Hippocampal formation (tissue), 2 donors: ENCODE measurements at places on chromosomes 2 and 18.

GRCh38 chr18:68233018-68233417 is 481.9 kb downstream of the TMX3 start:
- no peak for DNase-seq

DNA sequence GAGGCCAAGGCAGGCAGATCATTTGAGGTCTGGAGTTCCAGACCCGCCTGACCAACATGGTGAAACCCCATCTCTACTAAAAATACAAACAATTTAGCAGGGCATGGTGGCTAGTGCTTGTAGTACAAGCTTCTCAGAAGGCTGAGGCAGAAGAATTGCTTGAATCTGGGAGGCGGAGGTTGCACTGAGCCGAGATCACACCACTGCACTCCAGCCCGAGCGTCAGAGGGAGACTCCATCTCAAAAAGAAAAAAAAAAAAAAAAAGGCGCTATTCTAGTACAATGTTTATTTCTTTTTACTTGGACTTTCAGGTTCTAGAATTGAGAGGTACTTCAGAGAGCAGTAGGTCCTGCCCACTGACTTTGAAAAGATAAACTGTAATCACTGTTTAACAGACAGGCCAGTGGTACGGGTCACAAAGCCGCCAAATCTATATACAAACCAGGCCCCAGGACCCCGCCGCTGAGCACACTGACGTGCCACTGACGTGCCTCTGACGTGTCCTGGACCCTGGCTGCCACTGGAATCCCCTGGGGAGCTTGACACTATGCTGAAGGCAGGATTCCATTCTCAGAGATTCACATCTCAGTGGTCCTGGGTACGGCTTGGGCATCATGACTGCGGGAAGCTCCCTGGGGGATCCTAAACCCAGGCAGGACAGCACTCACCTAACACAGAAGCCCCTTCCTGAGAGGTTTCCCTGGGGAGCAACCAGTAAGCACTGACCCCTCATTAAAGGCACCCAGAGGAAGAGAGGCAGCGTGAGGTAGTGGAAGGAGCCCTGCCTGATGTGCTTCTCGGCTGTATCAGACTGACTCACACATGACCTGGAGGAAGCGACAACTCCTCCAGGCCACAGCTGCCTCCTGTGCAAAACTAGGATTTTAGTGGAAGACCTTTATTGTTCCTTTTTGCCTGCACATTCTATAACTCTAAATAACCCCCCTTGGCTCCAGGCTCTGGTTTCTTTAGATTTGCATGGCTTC is 197.8 kb upstream of the MEIS1 start:
- no peak for DNase-seq

DNA sequence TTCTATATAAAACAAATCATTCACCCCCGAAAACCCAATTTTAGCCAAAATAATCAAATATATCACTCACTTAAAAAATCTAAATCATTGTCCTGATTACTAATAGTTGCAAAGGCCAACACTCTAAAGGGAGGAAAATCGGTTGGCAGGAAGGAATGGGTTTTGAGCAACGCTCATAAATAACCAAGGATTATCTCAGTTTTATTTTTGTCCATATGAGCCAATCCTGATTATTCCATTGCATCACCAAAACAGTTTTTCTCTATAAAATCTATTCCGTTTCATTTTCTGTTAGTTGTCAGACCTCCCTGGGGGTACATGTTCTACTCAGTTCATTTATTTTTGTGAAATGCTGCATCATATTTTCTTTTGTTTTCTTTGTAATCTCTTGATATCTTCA is 174.1 kb downstream of the LRATD1 start:
- DNase-seq = no peak

- DNase-seq = no peak
Measured at GRCh38 chr2:85534099-85534498, 4.9 kb upstream of the MAT2A start.

GRCh38 chr2:163553601-163554000 is 182.2 kb downstream of the FIGN start:
- no peak for DNase-seq

- DNase-seq = no peak
Measured at GRCh38 chr2:95143838-95144237, 15.8 kb downstream of the ZNF514 start.

- DNase-seq = no peak
Measured at GRCh38 chr2:162092658-162093556, 18.9 kb upstream of the DPP4 start.

GRCh38 chr2:113089916-113090315 is 22.1 kb downstream of the IL1F10 start:
- no peak for DNase-seq

GRCh38 chr2:110713513-110714362 is 18.6 kb upstream of the ACOXL start:
- DNase-seq = no peak

- DNase-seq = no peak
Measured at GRCh38 chr2:222693837-222694236, 22.4 kb downstream of the MOGAT1 start.

GRCh38 chr2:172038604-172039003 is 38.9 kb downstream of the METAP1D start:
- DNase-seq = no peak

DNA sequence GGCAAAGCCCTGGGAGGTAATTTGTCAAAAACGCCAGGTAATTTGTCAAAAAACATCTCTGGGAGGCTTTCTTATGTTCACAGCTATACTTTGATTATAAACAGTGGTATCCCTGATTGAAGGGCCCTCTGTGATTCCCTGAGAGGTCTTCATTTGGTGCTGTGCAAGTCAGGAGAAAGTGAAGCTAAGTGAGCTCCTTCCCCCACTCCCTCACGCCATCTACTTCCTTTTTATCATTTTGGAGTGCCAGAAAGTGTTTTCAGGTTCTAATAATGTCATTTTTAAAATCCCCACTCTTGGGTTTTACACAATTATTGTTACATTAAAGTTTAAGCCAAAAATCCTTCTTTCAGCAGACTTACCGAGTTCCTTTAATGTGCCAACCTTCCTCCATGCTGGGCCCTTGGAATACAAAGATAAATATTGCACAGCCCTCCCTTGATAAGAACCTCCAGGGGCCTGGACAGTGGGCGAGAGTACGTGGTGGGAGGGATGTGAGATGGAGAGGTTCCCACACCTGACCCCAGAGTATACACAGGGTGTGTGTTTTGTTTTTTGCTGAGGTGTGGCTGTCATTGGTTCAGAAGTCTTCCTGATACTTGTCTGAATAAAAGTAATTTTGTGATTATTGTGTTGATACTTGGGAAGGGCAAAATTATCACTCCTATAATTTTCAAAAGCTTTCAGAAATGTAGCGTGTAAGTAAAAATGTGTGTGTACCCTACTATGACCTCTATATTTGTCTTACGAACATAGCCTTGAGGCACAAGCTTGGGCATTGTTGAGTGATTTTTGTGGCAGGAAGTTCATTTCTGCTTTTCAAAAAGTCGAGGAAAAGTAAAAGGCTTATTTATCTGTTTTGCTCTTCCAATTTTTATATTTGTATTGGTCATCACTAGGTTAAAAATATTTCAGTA is 8.2 kb downstream of the MAPRE2 start:
- DNase-seq = no peak

- DNase-seq = no peak
Measured at GRCh38 chr2:146651361-146651760, 1193.5 kb upstream of the ACVR2A start.

GRCh38 chr2:108922141-108922915 is 66.7 kb downstream of the EDAR start:
- no peak for DNase-seq

GRCh38 chr2:238294393-238295143 is 6.2 kb upstream of the PER2 start:
- no peak for DNase-seq

GRCh38 chr2:30249354-30249753 is 18.0 kb downstream of the LBH start:
- no peak for DNase-seq

DNA sequence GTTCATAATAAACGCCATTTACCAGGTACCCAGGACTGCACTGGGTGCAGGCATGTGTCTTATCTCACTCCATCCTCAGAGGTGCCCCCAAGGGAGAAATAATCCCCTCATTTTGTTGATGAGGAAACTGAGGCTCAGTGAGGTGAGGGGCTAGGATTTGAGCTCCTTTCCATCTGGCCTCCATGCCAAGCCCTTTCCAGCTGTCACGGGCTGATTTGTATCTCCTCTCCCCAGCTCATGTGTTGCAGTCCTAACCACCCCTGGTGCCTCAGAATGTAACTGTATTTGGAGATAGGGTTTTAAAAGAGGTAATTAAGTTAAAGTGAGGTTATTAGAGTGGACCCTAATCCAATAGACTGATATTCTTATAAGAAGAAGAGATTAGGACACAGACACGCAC is 137.3 kb downstream of the MYCN start:
- DNase-seq = no peak

DNA sequence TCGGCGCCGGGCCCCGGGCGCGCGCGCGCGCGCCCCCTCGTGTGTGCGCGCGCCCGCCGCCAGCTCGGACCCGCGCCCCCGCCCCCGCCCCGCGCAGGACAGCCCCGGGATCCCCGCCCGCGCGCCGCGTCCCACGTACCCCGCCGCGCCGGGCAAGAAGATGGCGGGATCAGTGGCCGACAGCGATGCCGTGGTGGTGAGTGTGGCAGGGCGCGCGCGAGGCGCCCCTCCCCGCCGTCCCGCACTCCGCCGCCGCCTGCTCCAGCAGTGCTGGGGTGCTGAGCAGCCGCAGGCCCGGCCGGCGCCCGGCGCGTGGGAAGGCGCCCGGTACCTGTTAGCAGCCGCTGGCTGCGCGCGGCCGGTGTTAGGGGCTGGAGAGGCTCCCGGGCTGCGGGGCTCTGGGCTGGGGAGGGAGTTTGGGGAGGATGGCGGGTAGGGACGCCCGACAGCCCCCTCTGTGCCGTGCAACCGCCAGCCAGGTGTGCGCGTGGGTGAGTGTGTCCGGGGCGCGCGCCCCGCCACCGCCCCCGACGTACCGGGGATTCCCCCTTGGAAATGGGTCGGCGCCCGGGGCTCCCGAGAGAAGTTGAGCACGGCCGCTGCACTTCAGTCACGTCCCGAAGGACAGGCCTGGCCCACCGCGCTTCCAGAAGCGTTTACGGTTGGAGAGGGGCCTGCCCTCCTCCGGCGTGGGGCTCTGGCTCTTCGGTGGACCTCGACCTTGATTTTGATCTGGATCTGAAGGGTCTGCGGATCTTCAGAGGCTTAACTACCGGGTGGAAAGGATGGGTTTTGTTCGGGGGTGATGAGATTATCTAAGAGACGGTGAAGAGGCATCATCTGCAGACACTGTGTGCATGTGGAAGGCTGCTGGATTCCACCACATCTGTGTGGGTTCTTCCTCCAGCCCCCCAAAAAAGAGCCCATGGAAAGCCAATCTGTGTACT is 697 bp downstream of the LGALSL start:
- peak; percentile 70 for DNase-seq

DNA sequence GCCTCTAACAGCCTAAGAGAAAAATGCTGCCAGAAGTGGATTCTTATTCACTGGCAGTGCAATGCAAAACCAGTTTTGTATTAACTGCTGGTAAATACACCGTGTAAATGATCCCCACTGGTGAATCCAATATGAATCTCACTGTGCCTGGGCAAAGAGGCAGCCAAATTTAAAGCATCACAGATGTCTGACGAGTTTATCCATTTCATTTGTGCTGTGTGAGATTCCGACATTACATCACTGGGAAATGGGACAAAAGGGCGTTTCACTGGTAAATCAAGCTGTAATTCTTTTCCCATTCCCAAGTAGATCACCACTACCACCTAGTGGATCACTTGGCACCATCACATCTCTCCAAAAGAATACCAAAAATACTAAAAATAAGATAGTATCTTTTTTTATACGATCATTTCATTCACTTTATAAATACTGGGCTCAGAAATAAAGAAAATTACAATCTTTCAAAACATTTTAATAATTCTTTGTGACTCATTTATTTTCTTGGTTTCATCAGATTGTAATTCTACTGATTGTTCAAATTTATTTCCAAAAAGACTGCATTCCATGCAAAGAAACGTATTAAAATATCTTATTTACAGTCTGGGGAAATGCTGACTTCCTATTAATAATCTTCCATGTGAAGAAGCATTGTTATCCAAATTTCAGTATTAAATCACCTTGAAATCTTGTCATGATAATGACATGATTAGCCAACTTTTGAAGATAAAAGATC is 125.6 kb downstream of the GRB14 start:
- DNase-seq = peak; percentile 41

GRCh38 chr18:79684283-79684631 is 4.7 kb downstream of the CTDP1 start:
- no peak for DNase-seq

DNA sequence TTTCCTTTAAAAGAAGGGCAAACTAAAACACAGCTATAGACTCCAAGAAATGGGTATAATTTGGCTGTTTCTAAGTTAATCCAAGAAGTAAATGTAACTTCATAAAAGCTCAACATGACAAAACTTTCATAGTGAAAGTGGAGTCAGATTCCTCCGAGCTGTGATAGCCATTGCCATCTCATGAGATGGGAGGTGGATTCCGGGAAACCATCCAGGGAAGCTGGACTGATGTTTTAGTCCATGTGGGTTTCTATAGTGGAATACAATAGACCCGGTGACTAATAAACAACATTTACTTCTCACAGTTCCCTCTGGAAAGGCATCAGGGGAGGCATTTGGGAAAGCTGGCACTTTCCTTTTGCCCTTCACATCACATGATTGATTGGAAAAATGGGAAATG is 10.0 kb upstream of the LAPTM4A start:
- no peak for DNase-seq

DNA sequence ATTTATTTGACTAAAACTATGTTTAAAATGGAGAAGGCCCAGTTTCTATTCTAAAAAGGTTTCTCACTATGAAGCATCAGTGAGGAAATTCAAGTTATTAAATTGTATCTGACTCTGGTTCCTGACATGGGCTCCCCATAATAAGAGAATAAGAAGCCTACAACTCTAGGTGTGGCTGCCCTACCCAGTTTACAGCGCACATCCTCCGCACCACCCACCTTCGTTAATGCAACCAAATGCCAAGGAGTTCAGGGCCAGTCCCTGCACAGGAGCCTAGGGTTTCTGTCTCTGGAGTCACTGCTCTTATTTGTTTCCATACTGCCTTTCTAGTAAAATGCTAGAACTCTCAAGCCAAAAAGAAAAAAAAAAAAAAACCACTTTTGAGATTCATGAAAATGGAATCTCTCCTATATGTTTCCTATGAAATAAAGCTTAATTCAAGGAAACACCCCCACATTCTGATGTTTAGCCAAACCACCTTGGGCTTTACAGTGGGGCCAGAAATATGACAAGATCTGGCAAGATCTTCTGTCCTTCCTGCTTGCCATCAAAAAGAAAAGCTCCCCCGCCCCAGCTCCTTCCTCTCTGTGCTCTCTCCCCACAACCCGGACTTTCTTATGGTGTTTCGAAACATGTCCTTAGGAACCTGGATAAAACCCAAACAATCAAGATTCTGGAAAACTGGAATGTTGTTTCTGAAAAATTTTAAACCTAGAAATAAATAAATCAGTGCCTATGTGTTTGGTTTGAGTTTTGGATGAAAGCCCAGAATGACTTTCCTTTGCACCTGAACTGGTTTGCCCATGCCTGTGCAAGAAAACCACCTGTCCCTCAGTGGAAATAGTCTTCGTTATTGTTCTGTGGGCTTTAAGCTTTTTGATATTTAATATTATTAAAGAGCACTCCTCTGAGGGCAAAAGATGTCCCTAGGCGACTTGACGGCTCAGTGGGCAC is 136.7 kb downstream of the SP3 start:
- no peak for DNase-seq
